ENCODE measurements at places on chromosomes 7 and 10.

DNA sequence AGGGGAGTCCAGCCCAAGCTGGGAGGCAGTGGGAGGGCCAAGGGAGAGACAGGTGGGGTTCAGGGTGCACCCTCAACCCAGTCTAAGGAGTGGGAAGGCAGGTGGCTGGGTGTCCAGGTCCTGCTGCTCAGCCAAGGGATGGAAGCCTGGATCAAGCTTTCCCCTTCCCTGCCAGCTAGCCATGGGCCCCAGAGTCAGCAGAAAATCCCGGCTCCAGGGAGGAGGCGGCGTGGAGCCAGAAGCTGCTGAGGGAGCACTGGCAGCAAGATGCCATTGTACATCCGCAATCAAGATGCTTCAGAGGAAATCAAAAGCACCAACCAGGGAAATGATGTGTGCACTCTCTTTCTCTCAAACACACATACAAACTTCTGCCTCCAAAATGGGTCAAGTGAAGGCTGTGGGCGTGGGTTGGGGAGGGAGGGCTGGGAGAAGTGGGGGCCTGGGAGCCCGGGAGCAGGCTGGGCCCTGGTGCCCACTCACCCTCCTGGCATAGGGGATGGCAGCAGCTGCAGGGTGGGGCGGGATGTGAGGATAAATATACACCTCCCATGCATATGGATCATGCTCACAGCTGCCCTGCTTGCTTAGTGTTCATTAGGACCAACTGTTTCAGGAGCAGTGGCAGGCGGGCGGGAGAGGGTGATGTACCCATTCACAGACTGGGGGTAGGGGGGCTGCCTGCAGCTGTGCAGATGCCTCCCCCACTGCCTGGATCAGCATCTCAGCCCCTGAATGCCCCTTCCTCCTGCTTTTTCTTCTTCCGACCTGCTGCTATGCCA, 24.2 kb downstream of the TRIM8 start:
- DNase-seq = no peak

GRCh38 chr10:49186613-49187012, 1.6 kb downstream of the TMEM273 start:
- DNase-seq = no peak

- DNase-seq = no peak
These were observed 15.9 kb downstream of the UBN2 start for GRCh38 chr7:139246905-139247304.

DNA sequence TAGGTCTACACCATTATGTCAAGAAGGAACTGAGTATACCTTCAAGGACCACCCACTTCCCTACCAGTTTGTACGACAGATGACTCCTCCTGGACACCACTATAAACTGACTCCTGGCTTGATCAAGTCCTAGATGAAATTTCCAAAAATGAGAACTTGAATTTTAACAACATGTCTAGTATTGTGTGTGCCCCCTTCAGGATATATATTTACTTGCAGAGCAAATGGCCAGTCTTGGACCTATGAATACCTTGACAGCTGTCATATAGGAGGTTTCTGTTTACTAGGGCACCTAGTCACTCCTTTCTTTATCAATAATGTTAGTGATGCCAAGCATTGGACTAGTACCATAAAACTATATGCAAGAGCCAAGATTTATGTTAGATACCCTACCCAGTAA, 94.1 kb upstream of the TMEM26 start:
- DNase-seq = no peak

GRCh38 chr7:116113310-116113709, 82.7 kb upstream of the TFEC start:
- DNase-seq = no peak

DNA sequence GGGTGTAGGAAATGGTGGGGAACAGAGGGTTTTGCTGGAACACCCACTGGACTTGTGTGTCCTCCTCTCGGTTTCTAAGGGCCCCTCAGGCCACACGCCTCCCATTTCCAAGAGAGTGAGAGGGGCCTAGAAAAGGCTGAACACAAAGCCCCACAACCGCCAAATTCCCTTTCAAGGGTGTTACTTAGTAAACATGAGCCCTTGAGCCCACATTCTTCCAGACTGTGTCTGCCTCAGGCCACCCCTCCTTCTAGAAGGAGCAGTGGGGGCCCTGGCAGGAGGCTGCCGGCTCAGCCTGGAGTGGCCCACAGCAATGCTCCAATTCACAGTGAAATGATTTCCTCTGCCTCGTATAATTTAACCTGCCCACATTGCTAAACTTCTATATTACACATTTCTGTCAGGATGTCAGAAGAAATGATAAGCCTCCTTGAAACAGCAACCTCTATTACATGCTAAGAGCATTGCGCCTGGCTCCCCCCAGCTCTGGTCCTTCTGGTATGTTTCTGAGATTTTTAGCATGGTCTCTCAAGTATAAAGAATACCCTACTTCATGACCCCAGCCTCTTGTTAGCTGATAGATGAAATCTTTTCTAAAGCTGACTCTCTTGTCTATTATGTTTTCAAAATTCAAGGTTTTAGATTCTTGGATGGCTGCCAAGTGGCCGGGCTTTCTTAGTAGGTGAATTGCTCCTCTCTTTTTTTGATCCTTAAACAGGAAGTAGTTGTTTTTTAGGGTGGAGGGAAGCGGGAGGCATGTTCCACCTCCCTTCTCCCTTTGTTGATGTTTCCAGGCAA, 673.9 kb upstream of the GALNT17 start:
- no peak for DNase-seq

DNA sequence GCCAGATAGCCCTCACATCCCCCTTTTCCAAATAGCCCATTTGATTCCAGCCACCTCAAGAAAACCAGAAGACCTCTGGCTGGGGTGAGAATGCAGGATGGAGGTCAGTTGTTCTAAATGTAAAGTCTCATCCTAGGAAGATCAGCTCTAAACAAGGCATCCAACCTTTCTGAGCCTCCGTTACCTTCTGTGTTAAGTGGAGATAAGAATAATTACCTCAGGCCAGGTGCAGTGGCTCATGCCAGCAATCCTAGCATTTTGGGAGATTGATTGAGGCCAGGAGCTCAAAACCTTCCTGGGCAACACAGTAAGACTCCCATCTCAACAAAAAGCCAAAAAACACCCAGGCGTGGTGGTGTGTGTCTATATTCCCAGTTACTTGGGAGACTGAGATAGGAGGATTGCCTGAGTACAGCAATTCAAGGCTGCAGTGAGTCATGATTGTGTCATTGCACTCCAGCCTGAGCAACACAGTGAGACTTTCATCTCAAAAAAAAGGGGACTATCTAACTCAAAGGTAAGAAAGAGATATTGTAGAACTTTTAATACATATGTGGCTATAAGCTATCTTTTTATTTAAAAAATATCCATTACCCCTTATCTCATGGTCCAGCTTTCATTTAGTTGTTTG, 43.5 kb downstream of the PRTFDC1 start:
- no peak for DNase-seq

- DNase-seq = no peak
These were observed 53.5 kb downstream of the CDK13 start for GRCh38 chr7:40003597-40003996.

Data from stimulated activated naive CD4-positive, alpha-beta T cell (primary cell).